ENCODE measurements at places on chromosomes 1 and 21. TPM values are rescaled to one million over a fixed set of nuclear protein-coding genes. Genes with fewer than 3 reads are reported as not detected.
A peak's percentile ranks its signal among the peaks of the same experiment; 100 is the strongest.

DNA sequence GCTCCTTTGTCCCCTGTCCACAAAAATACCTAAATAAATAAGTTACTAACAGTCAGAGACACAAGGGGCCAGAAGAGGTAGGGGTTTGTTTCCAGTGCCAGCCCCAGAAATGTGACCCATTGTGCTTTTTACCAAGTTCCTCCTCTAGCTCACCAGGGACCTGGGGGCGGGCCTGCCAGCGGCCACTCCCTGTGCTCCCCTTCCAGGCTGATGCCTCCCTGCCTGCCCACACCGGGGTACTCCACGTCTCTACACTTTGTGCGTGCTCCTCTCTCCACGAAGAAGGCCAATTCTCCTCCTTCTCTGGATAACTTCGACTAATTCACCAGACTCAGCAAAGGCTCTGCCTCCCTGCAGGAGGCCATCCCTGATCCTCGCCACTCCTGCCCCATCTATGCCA lies 72.1 kb downstream of the BCAR3 start:
- H3K27me3 ChIP-seq, result no peaks in the 10 kb centered on the region
- no peaks in the 10 kb centered on the region for H3K36me3 ChIP-seq
- no peak overlapping the region for H3K27ac ChIP-seq
- peaks cover 33% of the 10 kb centered on the region for H3K4me1 ChIP-seq

PRKAA2 gene
- total RNA-seq, result 25.8 TPM

FYB2 gene
- 8.9 TPM for total RNA-seq

FAM229A gene
- total RNA-seq, result 7.6 TPM

DNA sequence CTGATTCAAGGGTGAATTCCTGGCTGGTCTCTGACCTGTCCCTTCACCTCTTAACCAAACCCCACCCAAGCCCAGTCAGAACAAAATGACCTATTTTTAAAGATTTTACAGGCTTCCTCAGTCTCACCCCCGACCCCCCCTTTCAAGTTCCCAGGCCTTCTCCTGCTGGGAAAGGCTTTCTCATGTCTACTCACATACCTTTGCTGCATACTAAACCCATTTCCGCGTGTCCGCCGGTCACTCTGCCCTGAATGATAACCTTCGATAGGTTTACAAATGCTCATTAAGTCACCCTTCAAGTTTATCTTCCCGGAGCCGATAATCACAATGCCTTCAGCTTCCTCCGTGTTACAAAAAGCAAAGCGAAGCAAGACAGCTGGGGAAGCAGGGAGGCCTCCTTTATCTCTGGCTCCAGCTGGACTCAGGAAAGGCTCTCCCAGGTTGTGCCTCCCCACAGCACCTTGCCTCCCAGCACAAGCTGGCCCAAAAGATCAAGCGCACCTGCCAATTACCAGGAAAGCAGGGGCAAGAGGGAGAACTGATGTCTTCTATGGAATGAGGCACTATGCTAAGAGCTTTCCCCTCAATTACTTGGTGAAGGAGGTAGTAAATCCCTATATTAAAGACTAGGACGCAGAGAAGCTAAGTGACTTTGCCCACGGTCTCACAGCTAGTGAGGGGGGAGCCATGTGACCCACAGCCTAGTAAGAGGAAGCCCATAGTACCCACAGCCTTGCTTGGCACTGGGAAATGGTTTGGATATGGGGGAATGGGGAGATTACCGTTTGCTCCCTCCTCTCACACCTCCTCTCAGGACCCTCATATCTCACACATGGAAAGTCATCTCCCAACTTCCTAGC lies 15.9 kb downstream of the SMIM12 start:
- H3K4me3 ChIP-seq, result no peak overlapping the region
- no peaks in the 10 kb centered on the region for H3K27me3 ChIP-seq
- peaks cover 27% of the 10 kb centered on the region for H3K4me1 ChIP-seq
- no peak overlapping the region for H3K27ac ChIP-seq
- no peaks in the 10 kb centered on the region for H3K36me3 ChIP-seq
- DNase-seq, result peak; percentile 12

SAMD11 gene
- not detected for total RNA-seq
